Vagina (tissue), 2 donors: ENCODE measurements at places on chromosomes 1 and 21.
A peak's percentile ranks its signal among the peaks of the same experiment; 100 is the strongest.

DNA sequence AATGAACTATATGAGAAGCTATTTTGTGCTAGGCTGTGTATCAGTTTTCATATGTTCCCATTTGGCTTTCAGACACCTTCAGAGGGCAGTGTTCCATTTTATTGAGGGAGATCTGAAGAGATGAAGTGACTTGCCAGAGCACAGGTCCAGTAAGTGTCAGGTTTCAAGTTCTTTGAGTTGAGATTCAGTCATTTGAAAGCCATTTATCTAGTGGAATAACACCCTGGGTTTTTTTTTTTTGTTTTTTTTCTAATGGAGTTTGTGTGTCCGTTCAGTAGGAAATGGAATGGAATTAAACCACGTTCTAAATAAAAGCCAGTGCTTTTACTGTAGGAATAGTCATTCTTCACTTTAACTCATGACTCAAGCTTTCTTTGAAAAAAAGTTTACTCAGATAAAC, 652.9 kb upstream of the USP24 start:
- no peak for DNase-seq

GRCh38 chr1:39917825-39918224, 16.1 kb upstream of the MYCL start:
- no peak for DNase-seq

DNA sequence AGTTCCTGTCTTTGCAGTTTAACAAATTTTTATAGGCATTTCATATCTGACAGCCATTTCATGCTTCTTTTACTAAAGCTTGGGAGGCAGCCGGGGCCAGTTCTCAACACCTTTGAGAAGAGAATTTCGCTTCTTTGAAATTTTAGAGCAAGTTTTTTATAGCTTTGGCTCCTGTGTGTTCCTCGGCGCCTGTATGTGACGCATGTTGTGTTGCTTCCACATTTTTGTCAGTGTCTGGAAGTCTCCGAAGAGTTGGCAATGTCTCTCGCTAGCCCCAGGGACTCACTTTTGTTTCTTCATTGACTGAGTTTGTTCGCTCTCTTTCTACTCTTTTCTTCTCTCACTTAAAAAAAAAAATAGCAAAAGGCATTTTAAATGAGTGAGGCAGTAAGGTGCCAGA, 386.9 kb upstream of the PLXNA2 start:
- DNase-seq, result no peak

GRCh38 chr1:67645495-67646144, 39.4 kb upstream of the GADD45A start:
- DNase-seq, result no peak

- DNase-seq, result no peak
Measured at GRCh38 chr1:63068626-63069025, 253.7 kb upstream of the FOXD3 start.

DNA sequence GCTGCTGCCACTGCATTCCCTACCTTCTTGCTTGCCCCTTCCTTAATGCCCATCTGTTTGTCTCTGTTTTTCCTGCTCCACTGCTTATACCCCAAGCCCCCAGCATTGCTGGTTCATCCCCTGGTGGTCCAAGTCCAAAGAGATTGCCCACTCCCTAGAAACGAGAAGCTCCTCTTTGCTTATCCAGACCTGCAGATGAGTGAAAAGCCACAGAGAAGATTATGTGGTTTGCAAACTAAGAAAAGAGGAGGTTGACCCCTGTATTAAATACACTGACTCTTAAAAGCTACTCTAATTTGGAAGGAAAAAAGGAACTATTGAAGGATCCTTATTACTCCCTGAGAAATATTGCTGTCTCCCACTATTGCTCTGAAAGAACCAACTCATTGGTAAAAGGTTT, 146.8 kb upstream of the RAB4A start:
- no peak for DNase-seq

DNA sequence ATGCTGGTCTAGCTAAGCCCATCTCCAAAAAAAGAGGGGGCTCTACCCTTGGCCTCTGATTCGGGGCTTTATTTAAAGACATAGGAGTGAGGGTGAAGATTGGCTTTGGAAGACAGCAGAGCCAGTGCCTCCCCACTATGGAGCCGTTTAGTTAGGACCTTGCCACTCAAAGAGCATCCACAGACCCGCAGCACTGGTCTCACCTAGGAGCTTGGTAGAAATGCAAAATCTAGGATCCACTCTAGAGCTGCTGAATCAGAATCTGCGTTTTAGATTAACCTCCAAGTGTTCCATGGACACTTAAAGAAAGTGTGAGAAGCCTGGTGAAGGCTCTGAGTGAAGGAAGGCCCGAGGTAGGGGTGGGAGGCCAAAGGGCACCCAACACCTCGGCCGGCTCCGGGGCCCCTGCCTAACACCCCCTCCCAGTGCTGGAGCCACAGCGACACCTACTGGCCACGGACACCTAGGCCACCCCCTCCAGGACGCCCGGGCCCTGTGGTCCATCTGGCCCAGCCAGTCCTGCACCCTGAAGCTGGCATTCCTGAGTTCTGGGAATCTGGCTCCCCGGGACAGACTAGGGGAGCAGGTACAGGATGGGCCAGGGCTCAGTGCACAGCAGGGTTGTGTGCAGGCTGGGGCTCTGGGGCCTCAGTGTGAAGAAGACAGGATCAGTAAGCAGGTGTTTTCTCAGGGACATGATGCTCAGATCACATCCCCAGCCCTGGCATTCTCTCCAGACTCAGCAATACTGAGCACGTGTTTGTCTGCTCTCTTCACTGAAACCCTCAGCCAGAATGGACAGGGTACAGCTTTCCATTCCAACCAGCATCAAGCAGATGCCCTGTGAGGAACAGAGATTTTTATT, 79.2 kb downstream of the TMEM53 start:
- DNase-seq, result no peak

GRCh38 chr21:38753114-38753513, 52.6 kb upstream of the ETS2 start:
- DNase-seq, result no peak

- no peak for DNase-seq
Measured at GRCh38 chr1:168801032-168801745, 72.2 kb upstream of the DPT start.

DNA sequence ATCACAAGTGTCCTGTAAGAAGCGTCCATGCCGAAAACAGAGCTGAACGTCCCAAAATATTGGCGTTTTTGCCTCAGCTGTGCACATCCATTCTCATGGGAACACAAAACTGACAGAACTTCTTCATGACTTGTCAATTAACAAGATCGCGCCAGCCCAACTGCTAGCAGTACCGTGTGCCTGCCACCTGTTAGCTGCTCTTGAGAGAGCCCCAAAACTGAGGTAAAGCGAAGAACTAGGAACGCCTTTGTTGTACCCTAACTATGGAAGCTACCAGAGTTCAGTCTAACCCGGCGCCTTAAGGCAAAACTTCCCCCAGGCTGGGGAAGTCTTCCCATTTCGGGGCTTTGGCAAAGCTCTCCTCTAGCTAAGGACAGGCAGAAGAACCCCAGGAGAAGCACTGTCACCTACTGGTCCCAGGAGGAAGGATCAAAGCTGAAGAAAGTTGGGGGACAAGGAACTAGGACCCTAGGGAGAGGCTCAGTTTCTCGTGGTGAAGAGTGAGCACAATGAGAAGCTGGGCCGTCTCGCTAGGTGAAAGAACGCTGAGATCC, 719 bp downstream of the EYA3 start:
- no peak for DNase-seq

GRCh38 chr21:28738882-28739281, 253.8 kb downstream of the LTN1 start:
- no peak for DNase-seq

- DNase-seq, result no peak
Measured at GRCh38 chr1:111958851-111959250, 30.6 kb downstream of the KCND3 start.

GRCh38 chr1:225834417-225835329, 24.7 kb downstream of the EPHX1 start:
- no peak for DNase-seq

DNA sequence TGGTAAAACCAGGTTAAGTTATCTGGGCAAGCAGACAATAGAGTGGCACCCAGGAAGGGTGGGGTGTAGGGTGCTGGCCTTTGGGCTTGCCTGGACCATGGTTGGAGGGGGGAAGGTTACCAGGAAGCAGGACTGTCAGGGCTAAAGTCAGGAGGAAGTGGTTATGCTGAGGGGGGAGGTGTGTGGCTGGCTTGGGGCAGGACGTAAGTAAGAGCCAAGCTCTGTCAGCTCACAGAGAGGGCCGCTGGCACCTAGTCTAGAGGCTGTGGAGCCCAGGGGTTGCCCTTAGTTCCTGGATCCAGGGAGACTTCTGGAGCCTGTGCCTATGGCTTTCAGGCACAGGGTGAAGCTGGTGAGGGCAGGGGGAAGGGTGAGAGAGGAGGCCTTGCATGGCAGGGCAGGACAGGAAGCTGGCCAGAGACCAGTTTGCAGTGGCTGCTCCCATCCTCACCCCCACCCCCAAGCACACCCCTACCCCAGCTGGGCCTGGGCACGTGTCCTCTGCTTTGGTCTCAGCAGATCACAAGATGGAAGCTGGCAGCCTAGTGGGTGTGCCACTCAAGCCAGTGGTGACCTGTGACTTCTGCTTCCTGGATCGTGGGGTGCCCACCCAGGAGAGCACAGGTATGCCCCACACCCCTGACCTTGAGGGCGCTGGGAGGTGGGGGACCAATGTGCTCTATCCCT, 20.5 kb upstream of the SMYD3 start:
- DNase-seq, result no peak

- DNase-seq, result no peak
Measured at GRCh38 chr21:46618738-46619379, 14.0 kb upstream of the S100B start.

GRCh38 chr1:54859700-54860391, 27.1 kb downstream of the DHCR24 start:
- no peak for DNase-seq

GRCh38 chr21:37220433-37220980, 46.6 kb downstream of the VPS26C start:
- DNase-seq, result no peak

DNA sequence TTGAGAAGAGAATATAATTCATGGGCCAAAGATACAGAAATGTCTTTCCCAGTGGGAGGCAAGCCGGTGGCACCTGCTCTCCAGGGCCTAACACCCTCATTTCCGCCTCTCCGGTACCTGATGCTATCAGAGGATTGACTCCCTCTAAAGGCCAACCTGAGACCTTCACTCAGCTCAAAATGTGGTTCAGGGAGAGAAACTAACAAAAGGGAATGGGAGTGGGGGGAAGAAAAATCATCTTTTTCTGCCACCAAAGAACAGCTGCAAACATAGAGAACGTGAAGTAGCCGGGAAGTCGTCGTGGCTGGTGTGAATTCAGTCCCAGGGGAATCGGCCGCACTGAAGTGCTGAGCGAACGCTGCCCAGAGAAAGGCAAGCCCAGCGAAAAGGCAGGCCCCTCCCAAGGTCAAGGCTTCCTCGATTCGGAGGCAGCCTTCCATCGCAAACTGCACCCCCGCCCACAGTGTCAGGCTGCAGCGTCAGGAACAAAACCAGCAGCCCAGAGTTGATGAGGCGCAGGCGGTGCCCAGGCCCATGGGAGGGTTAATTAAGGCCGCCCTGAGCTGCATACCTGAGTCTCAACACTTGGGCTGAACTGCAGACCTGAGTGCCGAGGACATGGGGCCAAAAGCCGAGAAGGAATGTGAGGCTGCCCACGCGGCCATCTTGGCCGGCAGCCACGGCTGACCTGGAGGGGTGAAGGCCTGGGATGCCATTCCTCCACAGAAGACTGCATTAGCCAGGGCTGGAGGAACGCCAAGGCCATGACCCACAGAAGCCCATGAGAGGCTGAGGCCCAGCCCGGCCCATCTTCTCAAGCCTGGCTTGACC, 160.2 kb downstream of the PSMG1 start:
- no peak for DNase-seq

- DNase-seq, result no peak
Measured at GRCh38 chr1:159561497-159561896, 25.7 kb upstream of the OR10J5 start.

DNA sequence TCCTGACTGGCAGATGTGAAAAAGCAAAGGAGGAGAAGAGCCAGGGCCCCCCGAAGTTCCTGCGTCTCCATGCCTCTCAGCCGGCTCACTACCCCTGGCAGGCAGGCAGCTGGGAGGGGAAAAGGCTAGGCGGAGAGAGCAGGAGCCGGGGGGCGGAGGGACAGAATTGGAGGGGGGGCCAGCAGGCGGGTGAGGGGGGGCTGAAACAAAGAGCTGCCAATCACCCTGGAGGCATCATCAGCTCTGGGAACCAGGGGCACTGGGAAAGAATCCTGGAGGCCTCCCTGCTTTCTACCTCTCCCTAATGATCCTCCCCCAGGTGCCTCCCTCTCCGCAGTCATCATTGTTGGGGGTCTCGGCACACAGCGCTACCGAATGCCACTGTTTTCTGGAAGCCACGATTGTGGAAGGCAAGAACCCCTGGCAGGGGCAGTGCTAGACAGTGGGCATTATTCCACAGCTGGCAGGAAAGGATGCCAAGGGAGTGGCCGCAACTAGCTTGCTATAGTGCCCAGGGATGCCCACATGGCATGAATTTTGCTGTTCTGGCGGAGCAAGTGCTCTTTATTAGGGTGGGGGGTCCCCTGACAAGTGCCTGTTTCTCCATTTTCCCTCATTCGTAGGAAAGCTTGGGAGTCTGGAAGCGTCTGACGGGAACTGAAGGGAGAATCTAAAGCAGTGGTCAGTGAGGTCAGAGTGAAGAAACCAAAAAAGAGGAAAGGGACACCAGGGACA, at the start of gene THBS3:
Gene THBS3, minus strand, starts transcription at position 92 of the 735 bp plus-strand sequence. Its CDS starts 21 bp downstream, at position 71.
- DNase-seq, result no peak

- no peak for DNase-seq
Measured at GRCh38 chr1:18175051-18175450, 67.5 kb downstream of the IGSF21 start.

GRCh38 chr1:228989992-228990827, 254.9 kb downstream of the RHOU start:
- peak; percentile 79 for DNase-seq

DNA sequence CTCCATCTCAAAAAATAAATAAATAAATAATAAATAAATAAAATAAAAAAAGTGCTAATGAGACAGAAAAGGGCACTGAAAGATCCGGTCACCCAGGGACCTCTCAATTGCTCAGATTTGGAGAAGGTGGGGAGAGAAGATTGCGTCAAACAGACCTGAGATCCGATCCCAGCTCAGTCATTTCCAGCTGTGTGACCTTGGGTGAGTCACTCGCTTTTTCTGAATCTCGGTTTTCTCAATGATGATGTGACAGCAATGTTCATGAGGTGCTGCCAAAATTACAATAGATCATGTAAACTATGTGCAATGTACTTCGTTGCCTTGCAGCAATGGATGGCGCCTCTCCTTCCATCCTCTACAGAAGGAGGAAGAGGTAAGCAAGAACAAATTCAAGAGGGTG, 11.1 kb upstream of the MEF2D start:
- DNase-seq, result no peak

- no peak for DNase-seq
Measured at GRCh38 chr21:34942911-34943310, 106.2 kb downstream of the RUNX1 start.

DNA sequence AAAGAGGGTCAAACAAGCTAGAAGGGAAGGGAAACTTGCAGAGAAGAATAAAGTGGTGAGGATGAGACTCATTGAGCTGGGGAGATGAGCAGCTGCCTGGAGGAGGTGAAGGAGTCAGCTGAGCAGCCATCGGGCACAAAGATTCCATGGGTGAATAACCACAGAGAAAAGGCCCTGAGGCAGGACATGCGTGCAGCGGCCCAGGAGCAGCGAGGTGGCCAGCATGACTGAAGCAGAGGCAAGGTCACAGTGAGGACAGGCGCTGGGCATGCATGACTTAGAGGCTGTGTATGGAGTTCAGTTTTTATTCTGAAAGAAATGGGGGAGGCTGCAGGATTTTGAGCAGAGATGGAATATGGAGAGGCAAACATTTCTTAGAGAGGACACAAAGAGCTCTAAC, 24.9 kb downstream of the OLFML2B start:
- no peak for DNase-seq
